ENCODE measurements at places on chromosomes 12 and 14.

GRCh38 chr12:93520454-93520853, 52.0 kb upstream of the SOCS2 start:
- no peak for DNase-seq

- DNase-seq = no peak
Observed at GRCh38 chr12:7078163-7078562, 14.1 kb downstream of the C1R start.

- no peak for DNase-seq
Observed at GRCh38 chr12:90622431-90622830, 332.5 kb downstream of the CCER1 start.

DNA sequence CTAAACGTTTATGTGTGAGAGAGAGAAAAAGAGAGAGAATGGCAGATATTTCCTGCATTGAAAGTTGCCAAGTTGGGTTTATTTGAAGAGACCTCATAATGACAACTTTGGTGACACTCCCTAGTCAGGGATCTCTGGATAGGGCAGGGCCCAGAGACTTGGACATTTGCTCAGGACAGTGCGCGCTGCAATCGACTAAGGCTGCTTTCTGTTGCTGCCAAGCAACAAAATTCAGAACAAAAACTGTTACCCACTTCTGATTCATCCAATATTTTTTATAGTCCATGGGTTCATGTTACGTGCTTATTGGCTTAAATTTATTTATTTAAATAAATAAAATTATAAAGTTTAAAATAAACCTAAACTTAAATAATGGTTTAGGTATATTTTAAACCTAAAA, 34.2 kb downstream of the PTGER2 start:
- no peak for DNase-seq

DNA sequence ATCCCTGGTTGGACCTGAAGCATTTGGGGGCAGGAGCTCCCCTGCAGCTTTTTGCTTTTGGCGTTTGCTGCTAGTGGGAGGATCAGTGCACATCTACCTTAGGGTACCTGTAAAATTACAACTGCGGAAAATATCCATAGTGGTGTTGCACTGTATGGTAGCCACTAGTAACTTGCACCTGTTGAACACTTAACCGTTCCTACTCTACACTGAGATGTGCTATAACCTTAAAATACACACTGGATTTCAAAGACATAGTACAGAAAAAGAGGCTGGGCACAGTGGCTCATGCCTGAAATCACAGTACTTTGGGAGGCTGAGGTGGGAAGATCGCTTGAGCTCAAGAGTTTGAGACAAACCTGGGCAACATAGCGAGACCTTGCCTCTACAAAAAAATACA, 2.9 kb downstream of the P2RX4 start:
- DNase-seq = no peak

GRCh38 chr12:121087467-121088194, 45.0 kb upstream of the P2RX7 start:
- DNase-seq = no peak

- DNase-seq = no peak
Observed at GRCh38 chr12:123530668-123531067, 2.9 kb downstream of the RILPL1 start.

- DNase-seq = peak; percentile 11
Observed at GRCh38 chr12:89117448-89118034, 234.8 kb downstream of the DUSP6 start.

- DNase-seq = no peak
Observed at GRCh38 chr14:32820682-32821081, 118.0 kb upstream of the NPAS3 start.

DNA sequence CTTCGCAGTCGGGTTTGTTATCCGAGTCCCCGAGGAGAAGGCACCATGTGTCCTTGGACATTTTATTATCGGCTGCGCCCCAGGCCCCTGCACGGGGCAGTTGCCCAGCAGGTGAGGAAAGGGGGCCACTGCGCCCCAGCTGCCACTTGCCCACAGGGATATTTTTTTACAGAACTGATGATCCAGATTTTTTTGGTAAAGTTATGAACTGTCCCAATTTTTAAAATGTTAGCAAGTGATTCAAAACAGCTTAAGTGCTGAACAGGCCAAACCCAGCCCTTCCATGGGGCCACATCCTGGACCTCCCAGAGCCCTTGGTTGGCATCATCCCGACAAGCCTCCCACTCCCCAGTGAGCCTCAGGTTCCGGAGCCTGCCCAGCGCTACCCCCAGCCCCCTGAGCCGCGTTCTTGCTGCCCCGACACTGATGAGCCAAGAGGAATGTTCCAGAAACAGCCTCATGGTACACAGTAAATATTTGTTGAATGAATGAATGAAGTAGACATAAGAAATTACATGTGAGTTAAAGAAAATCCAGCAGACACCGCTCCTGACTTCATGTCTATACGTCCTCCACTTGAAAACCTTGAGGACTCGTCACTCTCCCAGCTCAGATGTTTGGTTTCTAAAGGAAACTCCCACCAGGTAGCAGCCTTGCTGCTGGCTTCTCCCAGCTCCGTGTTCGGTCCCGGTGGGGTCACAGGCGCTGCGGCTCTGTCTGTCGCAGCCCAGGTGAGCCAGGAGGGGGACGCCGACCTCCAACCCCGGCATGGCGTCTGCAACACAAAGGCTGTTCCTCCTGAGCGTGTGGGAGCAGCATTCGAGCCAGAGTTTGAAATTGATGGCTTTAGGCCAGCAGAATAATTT, 88.5 kb downstream of the ADGRD1 start:
- DNase-seq = no peak

DNA sequence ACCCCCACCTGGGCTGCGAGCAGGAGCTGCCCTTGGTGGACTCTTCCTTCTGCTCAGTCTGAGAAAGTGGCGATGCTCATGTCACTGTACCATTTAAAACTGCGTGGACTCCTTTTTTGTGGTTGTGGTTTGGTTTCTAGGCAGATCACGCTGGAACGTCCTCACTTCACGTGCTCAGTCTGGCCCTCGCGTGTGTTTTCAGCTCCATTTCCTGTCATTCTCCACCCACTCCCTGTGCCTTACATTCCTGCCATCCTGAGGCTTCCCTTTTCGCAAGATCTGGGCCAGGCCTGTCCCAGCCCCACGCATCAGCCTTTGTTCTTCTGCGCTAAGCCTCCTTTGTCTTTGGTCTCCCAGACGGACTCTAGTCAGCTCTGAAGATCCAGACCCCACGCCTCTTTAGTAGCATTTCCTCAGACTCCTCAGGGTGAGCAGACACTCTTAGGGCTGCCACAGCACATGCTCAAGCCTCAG, 105.4 kb downstream of the FBXL14 start:
- no peak for DNase-seq

DNA sequence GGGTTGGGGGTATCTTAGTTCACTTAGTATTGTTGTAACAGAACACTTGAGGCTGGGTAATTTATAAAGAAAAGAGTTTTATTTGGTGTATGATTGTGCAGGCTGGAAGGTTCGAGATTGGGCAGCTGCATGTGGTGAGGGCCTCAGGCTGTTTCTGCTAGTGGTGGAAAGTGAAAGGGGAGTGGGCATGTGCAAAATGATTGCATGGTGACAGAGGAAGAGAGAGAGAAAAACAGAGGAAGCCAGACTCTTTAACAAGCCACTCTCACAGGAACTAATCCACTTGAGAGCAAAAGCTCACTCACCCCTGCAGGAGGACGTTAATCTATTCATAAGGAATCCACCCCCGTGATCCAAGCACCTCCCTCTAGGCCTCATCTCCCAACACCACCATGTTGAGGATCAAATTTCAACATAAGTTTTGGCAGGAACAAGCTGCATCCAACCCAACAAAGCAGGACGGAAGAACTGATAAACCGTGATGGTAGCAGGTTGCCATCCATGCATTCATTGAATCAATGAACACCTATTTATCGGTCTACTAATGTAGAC, 165.0 kb upstream of the GZMB start:
- no peak for DNase-seq

- DNase-seq = no peak
Observed at GRCh38 chr12:20423557-20423956, 55.2 kb downstream of the PDE3A start.

DNA sequence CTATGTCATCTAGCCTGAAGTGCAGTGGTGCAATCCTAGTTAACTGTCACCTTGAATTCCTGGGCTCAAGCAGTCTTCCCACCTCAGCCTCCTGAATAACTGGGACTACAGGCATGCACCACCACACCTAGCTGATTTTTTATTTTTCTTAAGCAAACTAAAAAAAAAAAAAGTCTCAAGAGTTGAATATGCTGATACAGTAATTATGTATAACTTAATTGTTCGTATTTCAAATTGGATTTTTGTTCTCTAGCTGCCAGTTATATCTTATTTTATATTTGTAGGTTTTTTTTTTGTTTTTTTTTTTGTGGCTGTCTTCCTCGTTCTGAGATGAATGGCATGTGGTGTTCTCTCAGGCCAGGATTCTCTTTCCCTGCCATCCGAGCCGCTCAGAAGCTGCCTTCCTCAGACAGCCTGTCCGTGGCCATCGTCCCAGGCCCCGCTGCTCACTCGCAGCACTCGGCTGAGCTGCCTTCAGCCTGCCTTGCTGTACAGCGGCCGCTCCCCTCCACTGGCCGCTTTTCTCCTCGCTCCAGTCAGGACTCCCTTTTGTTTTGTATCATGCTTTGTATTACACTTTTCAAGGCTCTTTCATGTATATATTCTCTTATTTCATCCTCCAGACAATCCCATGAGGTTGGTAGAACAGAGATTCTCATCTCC, 53.3 kb downstream of the WDR20 start:
- DNase-seq = no peak

- no peak for DNase-seq
Observed at GRCh38 chr12:47811581-47812484, 7.9 kb downstream of the HDAC7 start.

GRCh38 chr14:20998674-20999366, at the start of gene SLC39A2:
SLC39A2 (plus strand) TSS chr14:20999293; CDS start chr14:20999447, 154 bp downstream.
- DNase-seq = peak; percentile 22

DNA sequence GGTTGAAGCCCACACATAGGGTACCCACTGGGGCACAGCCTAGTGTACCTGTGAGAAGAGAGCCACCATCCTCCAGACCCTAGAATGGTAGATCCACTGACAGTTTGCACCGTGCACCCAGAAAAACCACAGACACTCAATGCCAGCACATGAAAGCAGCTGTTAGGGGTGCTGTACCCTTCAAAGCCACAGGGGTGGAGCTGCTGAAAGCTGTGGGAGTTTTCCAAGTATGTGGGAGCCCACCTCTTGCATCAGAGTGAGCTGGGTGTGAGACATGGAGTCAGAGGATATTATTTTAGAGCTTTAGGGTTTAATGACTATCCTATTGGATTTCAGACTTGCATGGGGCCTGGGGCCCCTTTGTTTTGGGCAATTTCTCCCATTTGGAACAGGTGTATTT, 30.5 kb downstream of the TSPAN19 start:
- no peak for DNase-seq

GRCh38 chr12:119169150-119169549, 9.6 kb upstream of the HSPB8 start:
- no peak for DNase-seq

- no peak for DNase-seq
Observed at GRCh38 chr12:2596441-2596840, 198.3 kb upstream of the FKBP4 start.

DNA sequence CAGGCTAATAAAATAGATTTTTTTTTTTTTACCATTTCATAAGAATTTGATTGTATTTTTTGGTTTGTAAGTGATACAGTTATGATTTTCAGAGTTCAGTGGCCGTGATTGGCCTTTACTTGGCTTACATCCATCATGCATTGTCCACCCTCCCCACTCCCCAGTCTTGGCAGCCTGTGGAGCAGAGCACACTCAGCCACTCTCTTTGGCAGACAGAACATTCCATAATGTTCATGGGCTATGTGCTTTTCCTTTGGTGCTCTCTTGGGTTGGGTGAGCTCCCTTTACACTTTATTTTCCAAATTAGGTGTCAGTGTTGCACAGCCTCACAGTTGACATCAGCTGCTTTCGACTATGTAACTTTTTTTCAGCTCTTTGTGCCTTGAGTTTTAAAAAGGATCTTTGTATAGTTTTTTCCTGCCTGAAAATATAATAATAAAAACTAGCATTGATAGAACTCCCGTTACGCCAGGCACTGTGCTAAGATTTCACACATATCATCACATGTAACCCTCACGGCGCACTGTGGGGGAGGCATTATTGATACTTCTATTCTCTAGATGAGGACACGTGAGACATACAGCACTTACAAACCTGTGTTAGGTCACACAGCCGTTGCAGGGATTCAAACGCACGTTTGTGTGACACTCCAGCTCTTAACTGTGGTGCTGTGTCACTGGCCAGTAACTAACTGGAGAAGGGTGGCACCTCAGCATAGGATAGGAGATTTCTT, 21.5 kb downstream of the SUDS3 start:
- no peak for DNase-seq

DNA sequence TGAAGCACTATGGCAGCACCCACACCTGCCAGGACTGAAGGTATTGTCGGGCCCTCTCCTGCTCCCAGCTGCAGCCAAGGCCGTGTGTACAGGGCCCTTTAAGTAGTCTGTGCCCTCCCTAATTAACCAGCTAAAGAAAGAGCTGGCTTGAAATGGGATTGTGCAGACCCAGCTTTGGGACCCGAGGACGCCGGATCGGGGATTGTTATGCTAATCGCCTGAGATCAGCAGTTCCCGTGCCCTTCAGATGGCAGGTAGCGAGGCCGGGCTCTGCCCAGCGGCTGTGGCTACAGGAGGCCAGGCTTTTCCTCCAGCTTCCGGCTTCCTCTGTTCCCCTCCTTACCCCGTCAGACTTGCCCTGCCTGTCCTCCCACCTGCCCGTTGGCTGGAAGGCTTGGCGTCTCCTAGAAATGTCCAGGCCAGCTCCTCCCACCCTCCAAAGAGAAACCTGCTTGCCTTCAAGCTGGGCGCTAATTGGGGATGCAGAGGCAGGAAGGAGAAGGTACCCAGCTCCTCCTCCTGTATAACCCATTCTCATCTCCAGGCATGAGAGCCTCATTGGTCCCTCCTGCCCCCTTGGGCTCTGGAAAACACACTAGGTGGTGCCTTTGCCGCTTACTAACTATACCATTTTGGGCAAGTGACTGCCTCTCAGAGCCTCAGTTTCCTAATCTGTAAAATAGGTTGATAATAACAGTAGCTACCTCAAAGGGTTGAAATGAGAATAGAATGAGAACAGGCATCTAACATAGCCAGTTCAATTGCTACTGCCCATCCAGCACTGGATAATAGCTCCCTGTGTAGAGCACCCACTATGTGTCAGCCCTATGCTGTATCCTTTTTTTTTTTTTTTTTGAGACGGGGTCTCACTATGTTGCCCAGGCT, 25.8 kb upstream of the MSI1 start:
- DNase-seq = no peak

GRCh38 chr12:120940799-120941198, 36.6 kb upstream of the SPPL3 start:
- DNase-seq = no peak

Data from HEK293T (cell line).